ENCODE measurements at places on chromosomes 2 and 18. TPM values are rescaled to one million over a fixed set of nuclear protein-coding genes. Genes with fewer than 3 reads are reported as not detected.

Gene TRABD2A
- total RNA-seq, result 5.4 TPM

GRCh38 chr2:165593081-165593480 is 123.6 kb downstream of the CSRNP3 start:
- no peaks in the 10 kb centered on the region for H3K4me1 ChIP-seq
- no peak overlapping the region for H3K27ac ChIP-seq
- DNase-seq, result no peak
- H3K4me3 ChIP-seq, result no peak overlapping the region

DNA sequence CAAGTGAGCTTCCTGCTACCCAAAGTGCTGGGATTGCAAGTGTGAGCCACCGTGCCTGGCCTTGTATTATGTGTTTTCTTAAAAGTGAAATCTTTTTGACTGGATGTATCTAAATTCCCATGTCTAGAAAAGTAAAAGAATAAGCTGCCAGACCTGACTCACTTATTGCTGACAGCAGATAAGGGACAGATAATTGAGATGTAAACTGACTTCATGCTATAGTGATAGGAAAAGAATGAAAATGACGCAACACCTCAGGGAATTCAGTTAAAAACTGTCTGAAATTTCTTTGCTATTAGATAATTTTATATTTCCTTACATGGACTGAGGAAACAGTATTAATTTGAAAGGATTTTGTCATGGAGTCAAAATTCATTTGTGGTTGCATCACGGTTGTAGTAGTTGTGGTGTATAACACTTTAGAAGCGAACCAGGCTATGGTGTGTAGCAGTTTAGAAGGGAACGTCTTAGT is 19.4 kb downstream of the TTC27 start:
- H3K4me1 ChIP-seq, result no peaks in the 10 kb centered on the region
- no peak for DNase-seq
- H3K27me3 ChIP-seq, result no peaks in the 10 kb centered on the region
- no peak overlapping the region for H3K27ac ChIP-seq
- H3K36me3 ChIP-seq, result peaks cover 58% of the 10 kb centered on the region

DNA sequence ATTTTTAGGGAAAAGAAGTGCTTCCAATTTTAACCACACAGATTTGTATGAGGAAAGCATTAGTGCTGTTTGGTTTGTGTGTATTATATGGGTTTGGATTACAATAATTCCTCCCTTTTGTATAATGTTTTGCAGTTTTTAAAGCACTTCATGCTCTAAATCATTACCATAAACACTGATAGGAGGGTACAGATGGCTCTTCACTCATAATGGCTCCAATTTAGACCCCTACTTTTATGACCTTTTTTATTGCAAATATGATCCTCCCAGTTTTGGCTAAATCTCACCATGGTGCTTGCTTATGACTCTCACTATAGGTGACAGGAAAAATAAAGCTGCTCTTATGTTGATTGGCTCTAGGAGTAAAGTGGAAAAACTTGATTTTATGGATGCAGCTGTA is 23.8 kb upstream of the TMEM17 start:
- H3K27ac ChIP-seq, result no peak overlapping the region
- DNase-seq, result no peak
- H3K4me3 ChIP-seq, result no peak overlapping the region
- no peaks in the 10 kb centered on the region for H3K36me3 ChIP-seq
- H3K27me3 ChIP-seq, result no peaks in the 10 kb centered on the region

GRCh38 chr2:172431463-172431862 is 4.1 kb downstream of the ITGA6 start:
- H3K4me1 ChIP-seq, result peaks cover 70% of the 10 kb centered on the region
- peaks cover 2% of the 10 kb centered on the region for H3K27me3 ChIP-seq
- H3K27ac ChIP-seq, result no peak overlapping the region
- peak; percentile 61 for DNase-seq
- H3K36me3 ChIP-seq, result no peaks in the 10 kb centered on the region

GRCh38 chr18:23616258-23616657 is 30.0 kb upstream of the NPC1 start:
- no peak for DNase-seq
- peaks cover 17% of the 10 kb centered on the region for H3K27me3 ChIP-seq
- H3K27ac ChIP-seq, result no peak overlapping the region
- peaks cover 21% of the 10 kb centered on the region for H3K4me1 ChIP-seq
- H3K4me3 ChIP-seq, result no peak overlapping the region
- H3K36me3 ChIP-seq, result no peaks in the 10 kb centered on the region

GRCh38 chr18:75132098-75132870 is 76.7 kb downstream of the PTGR3 start:
- no peak overlapping the region for H3K4me3 ChIP-seq
- no peaks in the 10 kb centered on the region for H3K36me3 ChIP-seq
- no peaks in the 10 kb centered on the region for H3K4me1 ChIP-seq
- H3K27ac ChIP-seq, result no peak overlapping the region

Gene PRKCE
- total RNA-seq, result 85.0 TPM

- no peaks in the 10 kb centered on the region for H3K36me3 ChIP-seq
- DNase-seq, result no peak
- no peaks in the 10 kb centered on the region for H3K27me3 ChIP-seq
- no peak overlapping the region for H3K4me3 ChIP-seq
- H3K4me1 ChIP-seq, result peaks cover 10% of the 10 kb centered on the region
Measured at GRCh38 chr18:45780568-45780967, 44.9 kb upstream of the SIGLEC15 start.

DNA sequence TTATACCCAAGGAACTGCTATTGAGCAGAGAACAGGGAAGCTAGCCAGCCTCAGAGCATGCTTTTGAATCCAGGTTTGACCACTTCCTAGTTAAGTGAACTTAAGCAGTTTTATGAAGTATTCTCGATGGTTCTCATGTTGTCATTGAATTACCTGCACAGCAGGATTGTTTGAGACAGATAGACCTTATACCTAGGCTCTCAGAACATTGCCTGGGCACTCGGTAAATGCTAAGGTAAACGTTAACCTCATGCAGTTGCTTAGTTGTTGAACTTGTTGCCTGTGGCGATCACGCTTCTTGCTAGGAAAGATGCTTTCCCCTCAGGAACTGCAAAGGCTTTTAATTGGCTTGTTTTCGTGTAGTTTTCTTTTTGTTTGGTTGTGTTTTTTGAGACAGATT is 34.0 kb upstream of the CHMP1B start:
- H3K4me3 ChIP-seq, result no peak overlapping the region
- H3K4me1 ChIP-seq, result no peaks in the 10 kb centered on the region
- H3K27me3 ChIP-seq, result no peaks in the 10 kb centered on the region
- no peak overlapping the region for H3K27ac ChIP-seq

DNA sequence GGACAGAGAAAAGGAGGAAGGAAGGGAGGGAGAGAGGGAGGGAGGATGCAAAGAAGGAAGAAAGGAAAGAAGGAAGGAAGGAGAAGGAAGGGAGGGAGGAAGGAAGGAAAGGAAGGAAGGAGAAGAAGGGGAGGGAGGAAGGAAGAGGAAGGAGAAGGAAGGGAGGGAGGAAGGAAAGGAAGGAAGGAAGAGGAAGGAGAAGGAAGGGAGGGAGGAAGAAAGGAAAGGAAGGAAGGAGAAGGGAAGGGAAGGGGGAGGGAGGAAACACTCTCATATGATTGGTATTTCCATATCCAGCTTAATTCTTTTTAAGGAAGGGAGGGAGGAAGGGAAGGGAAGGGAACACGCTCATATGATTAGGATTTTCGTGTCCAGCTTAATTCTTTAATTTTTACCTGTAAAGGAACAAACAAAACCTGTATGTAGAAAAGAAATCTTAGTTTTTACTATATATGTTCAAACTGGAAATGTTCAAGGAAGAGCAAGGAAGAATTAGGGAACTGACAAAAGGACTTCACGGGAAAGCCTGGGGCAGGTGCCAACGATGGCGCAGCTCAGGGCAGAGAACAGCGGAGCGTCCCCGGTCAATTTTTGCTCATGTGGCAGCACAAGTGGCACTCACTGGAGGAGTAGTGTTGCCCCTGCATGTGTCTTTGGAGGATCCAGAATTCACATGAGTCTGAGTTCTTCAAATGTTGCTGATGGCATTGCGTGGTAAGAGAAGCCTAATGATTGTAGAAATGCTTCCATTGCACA is 228.6 kb downstream of the ZNF516 start:
- no peak for DNase-seq
- H3K27me3 ChIP-seq, result no peaks in the 10 kb centered on the region
- peaks cover 22% of the 10 kb centered on the region for H3K4me1 ChIP-seq
- H3K36me3 ChIP-seq, result no peaks in the 10 kb centered on the region
- peak overlapping the region; percentile 88 for H3K27ac ChIP-seq
- peak overlapping the region; percentile 30 for H3K4me3 ChIP-seq

GRCh38 chr2:83071352-83071751 is 1387.7 kb downstream of the SUCLG1 start:
- no peak overlapping the region for H3K4me3 ChIP-seq
- no peaks in the 10 kb centered on the region for H3K36me3 ChIP-seq
- DNase-seq, result no peak
- H3K27ac ChIP-seq, result no peak overlapping the region

- H3K27ac ChIP-seq, result no peak overlapping the region
- H3K27me3 ChIP-seq, result no peaks in the 10 kb centered on the region
- DNase-seq, result no peak
Measured at GRCh38 chr18:76502551-76502950, 7.5 kb upstream of the ZNF516 start.

- no peak for DNase-seq
- no peaks in the 10 kb centered on the region for H3K27me3 ChIP-seq
- H3K27ac ChIP-seq, result no peak overlapping the region
- H3K4me1 ChIP-seq, result no peaks in the 10 kb centered on the region
Measured at GRCh38 chr18:40555914-40556313, 1399.1 kb upstream of the PIK3C3 start.

- H3K4me3 ChIP-seq, result no peak overlapping the region
- no peaks in the 10 kb centered on the region for H3K36me3 ChIP-seq
- no peaks in the 10 kb centered on the region for H3K27me3 ChIP-seq
Measured at GRCh38 chr2:76667821-76668271, 854.3 kb downstream of the LRRTM4 start.

DNA sequence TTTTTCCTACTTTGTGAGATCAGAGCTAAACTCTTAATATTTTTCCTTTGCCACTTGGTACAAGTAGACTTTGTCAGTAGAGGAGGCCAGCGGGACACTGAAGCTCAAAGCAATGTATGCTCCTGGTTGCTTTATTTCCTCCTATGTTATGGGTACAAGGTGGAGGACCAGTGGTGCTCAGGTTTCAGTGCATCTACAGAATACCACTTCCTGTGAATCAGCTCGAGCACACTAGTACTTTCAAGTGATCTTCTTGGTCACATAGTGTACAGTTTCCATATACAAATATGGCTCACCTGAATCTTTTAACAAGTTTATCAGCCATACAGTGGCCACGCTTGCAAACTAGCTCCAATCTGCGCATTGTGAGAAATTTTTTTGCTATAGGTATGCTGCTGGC is 1674.8 kb upstream of the TMEFF2 start:
- H3K4me3 ChIP-seq, result no peak overlapping the region
- no peaks in the 10 kb centered on the region for H3K27me3 ChIP-seq
- no peaks in the 10 kb centered on the region for H3K4me1 ChIP-seq
- H3K36me3 ChIP-seq, result no peaks in the 10 kb centered on the region

Gene ATP6V1B1
- 2.2 TPM for total RNA-seq

Gene IAH1
- total RNA-seq, result 42.6 TPM

GRCh38 chr2:222927600-222927999 is 66.8 kb downstream of the ACSL3 start:
- no peak overlapping the region for H3K4me3 ChIP-seq
- H3K27ac ChIP-seq, result no peak overlapping the region
- no peaks in the 10 kb centered on the region for H3K27me3 ChIP-seq
- H3K4me1 ChIP-seq, result no peaks in the 10 kb centered on the region
- DNase-seq, result no peak

DNA sequence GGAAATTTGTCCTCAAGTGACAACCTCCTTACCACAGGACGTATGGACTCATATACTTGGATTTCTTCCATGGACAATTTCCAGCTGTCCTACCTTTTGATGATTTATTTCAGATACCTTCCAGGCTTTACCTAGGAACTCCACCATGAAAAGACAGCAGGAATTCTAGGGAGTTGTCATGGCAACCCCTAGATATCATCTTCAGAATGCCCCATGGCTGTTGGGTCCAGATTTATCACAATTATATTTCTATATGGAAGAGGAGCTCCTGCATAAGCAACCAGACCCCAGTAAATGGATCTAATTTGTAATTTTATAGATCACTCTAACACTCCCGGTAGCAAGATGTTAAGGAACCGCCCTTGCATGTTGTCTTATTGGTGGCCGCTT is 102.3 kb upstream of the ZNF521 start:
- H3K4me3 ChIP-seq, result no peak overlapping the region
- no peaks in the 10 kb centered on the region for H3K36me3 ChIP-seq
- H3K4me1 ChIP-seq, result no peaks in the 10 kb centered on the region
- no peaks in the 10 kb centered on the region for H3K27me3 ChIP-seq
- H3K27ac ChIP-seq, result no peak overlapping the region
- DNase-seq, result no peak

- no peaks in the 10 kb centered on the region for H3K36me3 ChIP-seq
- no peaks in the 10 kb centered on the region for H3K4me1 ChIP-seq
- no peaks in the 10 kb centered on the region for H3K27me3 ChIP-seq
Measured at GRCh38 chr2:152015552-152015951, 83.3 kb downstream of the CACNB4 start.

- no peak overlapping the region for H3K4me3 ChIP-seq
- DNase-seq, result no peak
- peaks cover 24% of the 10 kb centered on the region for H3K36me3 ChIP-seq
- no peak overlapping the region for H3K27ac ChIP-seq
- H3K4me1 ChIP-seq, result no peaks in the 10 kb centered on the region
- H3K27me3 ChIP-seq, result no peaks in the 10 kb centered on the region
Measured at GRCh38 chr2:236052926-236053821, 115.0 kb downstream of the GBX2 start.

GRCh38 chr2:26786207-26787028 is 562 bp downstream of the CENPA start:
- H3K36me3 ChIP-seq, result peaks cover 2% of the 10 kb centered on the region
- peaks cover 9% of the 10 kb centered on the region for H3K4me1 ChIP-seq
- peak; percentile 59 for DNase-seq
- no peaks in the 10 kb centered on the region for H3K27me3 ChIP-seq
- H3K27ac ChIP-seq, result peak overlapping the region; percentile 41

Gene FOXI3
- total RNA-seq, result not detected
